ENCODE measurements at places on chromosomes 12 and 14. TPM values are rescaled to one million over a fixed set of nuclear protein-coding genes. Genes with fewer than 3 reads are reported as not detected.

GRCh38 chr12:42450248-42450647 lies 124.3 kb downstream of the PPHLN1 start:
- DNase-seq, result no peak

GRCh38 chr12:2380946-2381345 lies 328.2 kb downstream of the CACNA1C start:
- no peak for DNase-seq

DNA sequence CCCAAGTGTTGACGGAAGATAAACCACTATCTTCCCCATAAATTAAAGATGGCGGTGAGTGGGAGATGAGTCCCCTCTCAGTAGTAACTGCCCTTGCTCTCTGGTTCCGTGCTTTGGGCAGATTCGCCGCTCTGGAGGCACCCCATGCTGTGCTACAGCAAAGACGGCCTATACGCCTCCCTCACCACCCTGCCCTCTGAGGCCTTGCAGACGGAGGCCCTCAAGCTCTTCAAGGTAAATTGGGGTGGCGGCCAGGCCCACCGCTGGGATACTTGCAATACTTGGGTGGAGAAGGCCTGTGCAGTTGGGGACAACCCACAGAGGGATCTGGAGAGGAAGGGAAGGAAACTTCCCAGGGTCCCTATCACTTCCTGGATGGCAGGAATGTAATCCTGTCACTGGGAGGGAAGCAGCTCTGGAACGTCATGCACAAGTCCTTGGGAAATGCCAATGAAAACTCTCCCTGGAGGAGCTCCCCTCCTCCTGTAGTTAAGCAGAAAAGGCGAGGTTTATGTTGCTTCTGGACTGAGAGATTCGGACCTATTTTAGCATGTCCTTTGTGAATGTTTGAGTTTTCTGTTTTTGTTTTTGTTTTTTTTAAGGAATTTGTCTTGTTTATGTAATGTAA lies 22.8 kb downstream of the PIGH start:
- DNase-seq, result no peak

GRCh38 chr12:51941604-51942003 lies 9.9 kb upstream of the ACVR1B start:
- DNase-seq, result no peak

DNA sequence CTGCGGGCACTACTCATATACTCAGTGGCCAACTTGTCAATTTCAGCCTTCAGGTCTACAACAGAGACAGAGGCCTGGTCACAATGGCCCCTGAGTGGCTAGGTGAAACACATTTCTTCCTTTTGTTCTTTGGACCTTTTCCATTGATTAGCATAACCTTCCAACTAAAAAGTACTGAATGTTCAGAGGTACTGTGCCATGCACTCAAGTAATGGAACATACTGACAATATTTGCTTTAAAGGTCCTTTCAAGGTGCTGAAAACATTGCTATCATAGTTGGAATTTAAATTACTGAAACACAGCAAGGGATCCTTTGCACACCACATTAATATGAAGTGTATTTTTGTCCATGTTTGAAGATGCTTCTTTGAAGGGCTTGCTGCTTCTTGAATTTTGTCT lies 6.1 kb upstream of the ACRBP start:
- DNase-seq, result no peak

GRCh38 chr14:90871605-90872233 lies 55.5 kb upstream of the TTC7B start:
- DNase-seq, result no peak

GRCh38 chr12:47650469-47650868 lies 55.4 kb downstream of the RPAP3 start:
- DNase-seq, result no peak

The LRRIQ1 gene
- polyA plus RNA-seq, result 37.5 TPM

The GAS2L3 gene
- polyA plus RNA-seq, result 24.4 TPM

- no peak for DNase-seq
Measured at GRCh38 chr14:69828354-69828753, 31.3 kb upstream of the SLC10A1 start.

The NRL gene
- 3.2 TPM for polyA plus RNA-seq

The ITGB7 gene
- 1.7 TPM for polyA plus RNA-seq

DNA sequence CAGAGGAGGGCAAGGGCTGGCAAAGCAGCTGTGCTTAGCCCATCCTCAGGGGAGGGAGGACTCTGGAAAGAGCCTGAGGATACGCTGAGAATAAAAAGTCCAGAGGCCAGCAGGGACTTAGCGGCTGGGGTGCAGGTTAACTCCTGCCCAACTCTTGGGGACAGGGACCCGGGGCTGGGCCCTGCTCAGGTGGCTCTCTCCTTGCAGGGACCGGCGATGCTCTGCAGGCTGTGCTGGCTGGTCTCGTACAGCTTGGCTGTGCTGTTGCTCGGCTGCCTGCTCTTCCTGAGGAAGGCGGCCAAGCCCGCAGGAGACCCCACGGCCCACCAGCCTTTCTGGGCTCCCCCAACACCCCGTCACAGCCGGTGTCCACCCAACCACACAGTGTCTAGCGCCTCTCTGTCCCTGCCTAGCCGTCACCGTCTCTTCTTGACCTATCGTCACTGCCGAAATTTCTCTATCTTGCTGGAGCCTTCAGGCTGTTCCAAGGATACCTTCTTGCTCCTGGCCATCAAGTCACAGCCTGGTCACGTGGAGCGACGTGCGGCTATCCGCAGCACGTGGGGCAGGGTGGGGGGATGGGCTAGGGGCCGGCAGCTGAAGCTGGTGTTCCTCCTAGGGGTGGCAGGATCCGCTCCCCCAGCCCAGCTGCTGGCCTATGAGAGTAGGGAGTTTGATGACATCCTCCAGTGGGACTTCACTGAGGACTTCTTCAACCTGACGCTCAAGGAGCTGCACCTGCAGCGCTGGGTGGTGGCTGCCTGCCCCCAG lies 2.8 kb downstream of the B3GNT4 start:
- DNase-seq, result no peak

- no peak for DNase-seq
Measured at GRCh38 chr12:12445165-12445881, 88.4 kb downstream of the BORCS5 start.

DNA sequence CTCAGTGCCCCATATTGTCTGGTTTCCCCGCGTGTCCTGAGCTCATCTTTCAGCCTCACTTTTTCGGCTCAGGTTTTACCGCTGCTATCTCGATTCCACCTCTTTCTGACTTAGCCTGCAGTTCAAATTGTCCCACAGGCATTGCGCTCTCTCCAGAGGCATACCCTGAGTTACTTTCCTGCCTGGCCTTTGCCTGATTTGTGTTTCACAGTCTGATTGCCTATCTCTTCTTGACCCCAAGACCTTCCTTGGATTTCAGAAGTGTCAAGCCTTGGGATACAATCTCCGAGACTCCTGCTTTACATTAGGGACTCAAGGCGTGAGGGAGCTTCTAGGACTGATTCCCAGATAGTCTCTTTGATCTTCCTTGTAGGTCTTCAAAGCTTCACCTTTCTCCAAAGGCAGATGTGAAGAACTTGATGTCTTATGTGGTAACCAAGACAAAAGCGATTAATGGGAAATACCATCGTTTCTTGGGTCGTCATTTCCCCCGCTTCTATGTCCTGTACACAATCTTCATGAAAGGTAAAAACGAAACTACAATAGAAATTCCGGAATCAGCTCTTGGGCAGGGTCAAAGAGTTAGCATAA lies 629 bp downstream of the LETMD1 start:
- DNase-seq, result no peak

- no peak for DNase-seq
Measured at GRCh38 chr12:32089586-32089985, 17.1 kb upstream of the BICD1 start.

DNA sequence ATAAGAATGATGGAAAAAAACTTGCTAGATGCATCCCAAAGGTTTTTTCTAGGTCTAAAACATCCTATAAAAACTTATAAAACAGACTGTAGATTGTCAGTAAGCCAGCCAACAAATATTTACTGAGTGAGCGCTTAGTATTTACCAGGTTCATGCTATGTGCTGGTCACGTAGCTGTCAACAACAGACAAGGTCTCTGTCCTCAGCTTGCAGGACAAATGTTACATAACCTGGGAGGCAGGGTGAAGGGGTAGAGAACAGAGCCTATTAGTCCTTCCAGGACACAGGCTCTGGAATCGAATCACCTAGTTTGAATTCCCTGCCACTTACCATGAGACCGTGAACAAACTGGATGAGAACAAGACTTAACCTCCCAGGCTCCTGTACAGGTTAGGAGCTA lies 6.4 kb downstream of the NFYB start:
- no peak for DNase-seq

DNA sequence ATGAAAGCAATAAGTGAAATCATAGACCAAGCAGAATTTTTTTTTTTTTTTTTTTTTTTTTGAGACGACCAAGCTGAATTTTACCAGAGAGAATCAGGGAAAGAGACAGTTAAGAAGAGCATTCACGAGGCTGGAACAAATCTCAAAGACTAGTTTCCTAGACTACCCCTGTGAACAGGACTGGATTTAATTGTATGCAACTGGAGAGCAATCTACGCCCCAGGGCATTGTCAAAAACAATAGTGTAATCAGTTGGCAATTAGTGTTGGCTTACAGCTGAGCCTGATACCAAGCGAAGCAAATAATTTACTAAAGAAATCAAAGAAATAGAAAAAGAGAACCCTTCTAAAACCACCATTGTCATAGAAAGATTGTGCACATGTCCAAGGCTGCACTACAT lies 232.9 kb upstream of the CPNE8 start:
- DNase-seq, result no peak

The TOMM20L gene
- 2.8 TPM for polyA plus RNA-seq

The TRPV4 gene
- 21.7 TPM for polyA plus RNA-seq

DNA sequence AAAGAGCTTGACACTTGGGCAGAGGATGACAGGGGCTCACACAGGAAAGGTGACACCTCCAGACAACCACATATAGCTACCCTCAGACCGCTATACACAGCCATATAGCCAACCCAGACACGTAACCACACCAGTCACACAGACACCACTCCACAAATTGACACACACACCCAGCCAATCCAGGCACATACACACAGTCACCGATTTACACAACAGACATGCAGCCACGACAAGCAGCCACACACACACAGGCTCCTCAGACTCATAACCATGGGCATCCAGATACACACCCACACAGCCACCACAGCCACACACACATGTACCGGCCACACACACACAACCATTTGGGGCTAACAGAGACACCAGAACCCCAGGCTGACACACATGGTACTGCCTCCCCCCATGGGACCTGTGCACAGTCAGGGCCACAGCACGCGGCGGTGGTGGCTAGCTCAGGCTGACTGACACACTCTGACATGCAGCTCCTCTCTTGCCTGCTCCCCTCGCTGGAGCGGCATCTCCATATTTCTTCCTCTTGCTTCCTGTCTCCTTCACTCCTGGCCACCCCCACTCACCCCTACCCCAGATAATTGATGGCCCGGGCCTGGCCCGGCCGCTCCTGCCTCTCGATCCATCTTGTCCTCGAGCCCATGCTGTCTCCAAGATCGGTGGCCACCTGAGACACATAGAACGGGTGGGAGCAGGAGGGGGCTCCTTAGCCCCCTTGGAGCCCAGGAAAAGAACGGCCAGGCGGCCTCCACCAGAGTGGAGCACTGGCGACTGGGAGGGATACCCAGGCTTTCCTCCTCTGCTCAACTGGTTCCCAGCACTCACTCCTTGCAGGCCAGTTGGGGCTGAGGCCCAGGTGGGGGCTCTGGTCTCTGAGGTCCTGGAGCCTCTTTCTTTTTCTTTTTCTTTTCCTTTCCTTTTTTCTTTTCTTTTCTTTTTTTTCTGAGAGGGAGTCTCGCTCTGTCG lies 6.0 kb upstream of the SHMT2 start:
- no peak for DNase-seq

DNA sequence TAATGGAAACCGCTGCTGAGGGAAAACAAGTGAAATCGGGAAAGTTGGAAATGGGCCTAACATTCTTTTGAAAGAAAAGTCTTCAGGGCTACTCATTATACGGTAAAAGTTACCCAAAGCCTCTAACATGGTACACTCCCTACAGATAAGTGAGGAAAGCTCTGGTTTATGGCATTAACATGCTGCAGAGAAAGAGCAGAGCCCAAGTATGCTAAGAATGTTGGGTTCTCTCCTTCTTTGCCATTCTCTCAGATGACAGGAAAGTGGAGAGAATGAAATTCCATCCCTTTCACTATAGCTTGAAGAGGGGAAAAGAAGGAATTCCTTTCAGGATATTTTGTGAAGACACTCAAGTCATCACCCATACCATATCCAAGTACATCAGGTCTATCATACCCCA lies 348.0 kb downstream of the SEC23A start:
- DNase-seq, result no peak

- DNase-seq, result no peak
Measured at GRCh38 chr12:115400011-115400410, 716.0 kb upstream of the TBX3 start.

- DNase-seq, result no peak
Measured at GRCh38 chr12:19382563-19382962, 56.7 kb upstream of the AEBP2 start.

DNA sequence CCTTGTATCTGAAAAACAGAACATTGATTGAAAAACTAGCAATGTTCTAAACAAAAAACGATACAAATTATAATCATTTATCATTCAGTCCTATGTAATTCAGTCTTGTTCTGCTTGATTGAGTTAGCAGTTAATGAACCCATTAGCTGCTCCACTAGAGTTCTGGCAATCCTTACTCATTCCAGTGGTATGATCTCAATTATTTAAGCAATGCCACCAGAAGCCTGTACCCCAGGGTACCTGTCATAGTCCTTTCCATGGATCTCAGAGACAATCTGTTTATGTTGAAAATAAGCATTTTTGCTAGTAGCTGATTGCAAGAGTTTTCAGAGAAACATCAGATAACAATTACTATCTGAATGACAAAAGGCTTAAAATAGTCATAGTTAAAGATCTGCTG lies 115.9 kb downstream of the UNC79 start:
- DNase-seq, result no peak

- no peak for DNase-seq
Measured at GRCh38 chr12:123037791-123038190, 57.3 kb downstream of the ARL6IP4 start.

GRCh38 chr12:65532764-65533163 lies 254.3 kb downstream of the MSRB3 start:
- no peak for DNase-seq

DNA sequence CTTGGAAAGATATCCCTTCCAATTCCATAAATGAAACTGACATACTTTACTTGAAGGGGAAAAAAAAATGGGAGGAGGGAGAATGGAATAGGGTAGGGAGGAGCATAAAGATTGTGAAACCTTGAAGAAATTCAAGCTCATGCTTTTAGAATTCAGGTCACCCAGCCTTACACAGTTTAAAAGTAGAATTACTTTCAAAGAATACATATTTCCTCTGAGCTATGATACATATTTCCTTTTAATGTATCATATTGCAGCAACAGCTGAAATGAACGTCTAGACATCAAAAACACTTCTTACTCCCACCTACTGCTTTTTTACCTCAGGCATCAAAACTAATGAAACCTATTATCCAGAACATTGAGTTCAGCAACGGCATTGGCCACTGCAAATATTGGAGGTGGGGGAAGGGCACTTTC lies 156.0 kb downstream of the MED13L start:
- DNase-seq, result no peak

- DNase-seq, result no peak
Measured at GRCh38 chr14:90554341-90554740, 157.5 kb downstream of the CALM1 start.

GRCh38 chr14:90426031-90426540 lies 29.3 kb downstream of the CALM1 start:
- DNase-seq, result no peak

The GPR135 gene
- polyA plus RNA-seq, result 5.9 TPM

GRCh38 chr12:130509454-130509853 lies 171.8 kb downstream of the PIWIL1 start:
- DNase-seq, result no peak

The FOXG1 gene
- 0.43 TPM for polyA plus RNA-seq
